ENCODE measurements at places on chromosomes 1 and 21.

DNA sequence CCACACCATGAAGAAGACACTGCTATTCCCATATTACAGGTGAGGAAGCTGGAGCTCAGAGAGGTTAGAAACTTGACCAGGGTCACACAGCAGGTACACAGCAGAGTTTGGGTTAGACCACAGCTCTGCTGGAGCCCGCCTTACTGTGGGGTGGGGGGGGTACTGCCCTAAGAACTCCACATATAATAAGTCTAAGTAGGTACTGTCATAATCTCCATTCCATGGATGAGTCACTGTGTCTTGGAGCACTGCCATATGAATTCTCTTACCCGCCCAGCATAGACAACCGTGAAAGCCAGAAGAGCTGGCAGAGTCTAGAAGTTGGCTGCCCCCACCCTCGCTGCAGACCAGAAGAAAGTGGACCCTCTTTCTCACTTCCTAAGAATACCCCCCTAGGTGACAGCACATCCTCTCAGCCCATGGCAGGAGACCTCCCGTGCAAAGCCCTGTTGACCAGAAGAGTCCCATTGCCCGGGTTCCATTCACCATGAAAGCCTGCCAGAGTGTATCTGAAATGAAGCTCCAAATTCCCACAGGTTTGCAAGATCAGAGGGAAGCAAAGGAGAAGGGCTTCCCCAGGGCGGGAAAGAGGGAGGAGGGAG is 5.2 kb upstream of the PLA2G2D start:
- DNase-seq, result no peak

DNA sequence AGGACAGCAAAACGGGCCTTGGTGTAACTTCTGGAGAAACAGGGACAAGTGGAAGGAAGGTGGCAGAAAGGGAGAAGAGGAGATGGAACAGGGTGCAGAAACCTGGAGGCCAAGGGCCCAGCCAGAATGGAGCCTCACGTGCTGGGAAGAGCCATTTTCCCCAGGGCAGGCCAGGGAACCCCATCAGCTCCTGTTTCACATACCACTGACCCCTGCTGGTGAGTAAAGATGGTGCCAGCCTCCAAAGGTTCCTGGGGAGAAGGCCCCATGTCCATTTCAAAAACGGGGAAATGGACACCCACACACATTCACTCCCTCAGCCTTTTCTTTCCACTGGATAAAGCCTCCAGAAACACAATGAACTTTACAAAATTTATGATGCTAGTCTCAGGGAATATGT is 57.6 kb upstream of the JUN start:
- peak; percentile 70 for DNase-seq

DNA sequence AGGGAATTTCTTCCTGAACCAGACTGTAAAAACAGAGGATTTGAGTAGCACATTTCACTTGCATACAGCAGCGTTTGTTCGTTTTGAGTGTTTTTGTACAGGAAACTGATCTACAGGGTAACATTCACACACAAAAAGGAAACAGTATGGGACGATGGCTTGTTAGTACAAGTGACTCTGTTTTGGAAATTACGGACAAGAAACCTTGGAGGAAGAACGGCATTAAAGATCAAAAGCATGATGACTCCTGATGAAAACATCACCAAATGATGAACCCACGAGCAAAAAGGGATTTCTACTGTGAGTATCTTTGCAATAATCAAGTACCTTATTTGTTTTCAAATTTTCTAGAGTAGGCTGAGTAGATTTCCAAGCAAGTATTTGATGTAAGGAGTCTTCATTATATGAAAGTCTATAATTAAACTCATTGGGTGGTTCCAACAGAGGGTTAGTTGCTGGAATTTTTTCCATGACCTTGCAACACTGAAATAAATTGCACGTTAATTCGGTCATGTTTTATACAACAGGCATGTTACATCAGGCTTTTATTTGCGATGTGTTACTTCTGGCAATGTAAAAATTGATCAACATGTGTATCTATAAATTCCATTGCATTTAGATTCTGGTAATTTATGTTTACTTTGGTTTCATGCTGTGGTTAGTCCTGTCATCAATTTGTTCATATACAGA is 76.7 kb upstream of the KCNK2 start:
- no peak for DNase-seq

DNA sequence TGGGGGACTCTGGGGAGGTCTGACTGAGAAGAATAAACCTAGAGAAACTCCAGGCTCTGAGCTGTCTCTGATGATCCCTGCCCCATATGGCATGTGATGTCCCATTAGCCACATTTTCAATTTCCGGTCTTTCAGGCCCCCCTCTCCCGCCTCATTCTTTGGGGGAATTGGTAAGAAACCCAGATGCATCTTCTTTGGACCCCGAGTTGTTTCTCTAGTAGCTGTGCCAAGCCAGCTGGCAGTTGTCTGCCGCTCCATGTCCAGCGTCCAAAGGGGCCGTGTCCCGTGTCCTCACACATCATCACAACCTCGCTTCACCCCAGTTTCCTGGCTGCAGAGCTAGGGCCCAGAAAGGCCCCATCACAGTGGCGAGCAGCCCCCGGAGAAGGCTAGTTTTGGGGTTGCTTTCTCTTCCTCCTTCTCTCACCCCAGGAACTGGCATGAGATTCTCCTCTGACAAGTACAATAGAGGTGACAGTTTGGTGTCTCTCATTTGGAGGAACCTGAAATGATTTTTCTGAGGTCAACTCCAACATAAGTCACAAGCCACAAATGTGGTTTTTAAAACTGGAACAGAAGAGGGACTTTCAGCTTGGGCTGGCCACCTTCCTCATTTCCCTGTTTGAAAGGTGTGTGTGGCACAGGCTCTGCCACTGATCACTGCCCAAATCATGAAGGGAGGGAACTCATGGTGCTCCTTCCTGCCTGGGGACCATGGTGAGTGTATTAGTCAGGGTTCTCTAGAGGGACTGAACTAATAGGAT is 6.4 kb upstream of the GPR157 start:
- DNase-seq, result peak; percentile 24

DNA sequence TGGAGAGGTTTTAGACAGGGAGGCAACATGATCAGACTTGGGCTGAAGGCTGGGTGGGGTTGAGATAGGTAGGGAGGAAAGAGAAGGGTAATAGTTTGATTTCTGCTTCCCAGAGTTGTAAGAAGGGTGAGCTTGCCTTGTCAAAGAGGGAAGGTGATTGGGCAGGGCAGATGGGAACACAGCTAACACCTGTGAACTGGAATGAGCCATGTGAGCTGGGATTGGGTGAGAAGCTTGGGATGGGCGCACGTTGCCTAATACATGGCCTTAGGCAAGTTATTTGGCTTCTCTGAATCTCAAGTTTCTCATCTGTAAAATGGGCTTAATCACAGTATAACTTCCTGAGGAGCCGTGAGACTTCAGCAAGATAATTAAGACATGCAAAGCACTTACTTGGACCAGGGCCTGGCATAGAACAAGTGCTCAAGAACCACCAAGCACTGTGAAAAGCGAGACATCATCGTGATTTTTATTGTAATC is 33.8 kb upstream of the ID3 start:
- DNase-seq, result no peak

DNA sequence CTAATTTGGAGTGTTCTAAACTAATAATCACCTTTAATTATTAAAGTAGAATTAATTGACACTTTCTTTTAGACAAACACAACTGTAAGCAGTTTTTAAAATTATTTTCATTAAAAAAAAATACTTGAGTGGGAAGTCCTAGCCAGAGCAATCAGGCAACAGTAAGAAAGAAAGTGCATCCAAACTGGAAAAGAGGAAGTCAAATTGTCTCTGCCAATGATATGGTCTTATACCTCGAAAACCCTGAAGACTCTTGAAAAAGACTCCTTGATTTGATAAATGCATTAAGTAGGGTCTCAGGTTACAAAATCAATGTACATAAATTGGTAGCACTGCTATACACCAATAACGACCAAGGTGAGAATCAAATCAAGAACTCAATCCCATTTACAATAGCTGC is 83.0 kb upstream of the GADD45A start:
- DNase-seq, result peak; percentile 18

GRCh38 chr1:167650269-167651160 is 20.5 kb downstream of the RCSD1 start:
- no peak for DNase-seq

GRCh38 chr21:33434770-33435360 is 31.7 kb downstream of the IFNGR2 start:
- peak; percentile 97 for DNase-seq

DNA sequence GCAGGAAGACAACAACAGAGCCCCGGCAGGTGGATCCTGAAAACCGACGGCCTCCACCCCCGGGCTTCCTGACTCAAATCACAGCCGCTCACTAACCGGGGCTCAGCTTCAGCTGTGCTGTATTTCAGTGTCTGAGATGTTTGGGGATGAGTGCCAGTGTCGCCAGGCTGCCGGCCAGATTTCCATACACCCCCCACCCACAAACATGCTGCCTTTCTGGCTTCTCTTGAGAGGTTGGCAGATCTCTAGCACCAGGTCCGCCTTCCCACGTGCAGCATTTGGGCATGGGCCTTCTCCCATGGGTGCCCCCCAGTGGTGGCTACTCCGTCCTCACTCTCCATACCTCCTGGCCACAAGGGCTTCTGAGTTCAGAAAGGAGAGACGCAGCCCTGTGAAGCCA is 34.8 kb downstream of the KCNAB2 start:
- no peak for DNase-seq

GRCh38 chr1:209853676-209854075 is 25.9 kb downstream of the UTP25 start:
- DNase-seq, result no peak

DNA sequence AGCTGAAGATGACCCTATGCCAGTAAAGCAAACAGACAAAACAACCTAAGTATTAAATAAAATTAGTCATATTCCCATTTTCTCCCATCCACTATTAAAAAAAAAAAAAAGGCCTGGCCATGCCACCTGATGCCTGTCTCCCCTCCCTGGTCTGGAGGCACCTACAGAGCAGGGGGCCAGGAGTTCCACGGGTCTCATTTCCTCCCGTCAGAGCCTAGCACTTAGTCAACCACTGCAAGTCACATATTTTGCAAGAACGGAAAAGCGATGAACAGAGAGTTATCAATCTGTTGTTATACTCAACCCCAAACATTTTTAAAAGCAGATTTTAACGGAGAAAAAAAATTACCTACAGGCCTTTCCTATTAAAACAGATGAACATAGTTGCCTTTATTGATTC is 59.3 kb downstream of the TGFBR3 start:
- no peak for DNase-seq
